Stimulated activated CD4-positive, alpha-beta T cell treated with anti-CD3 and anti-CD28 coated beads, TNF-alpha, amount 100 ng/mL, for 1 hour (primary cell): ENCODE measurements at places on chromosomes 6 and 20.
A peak's percentile ranks its signal among the peaks of the same experiment; 100 is the strongest.

DNA sequence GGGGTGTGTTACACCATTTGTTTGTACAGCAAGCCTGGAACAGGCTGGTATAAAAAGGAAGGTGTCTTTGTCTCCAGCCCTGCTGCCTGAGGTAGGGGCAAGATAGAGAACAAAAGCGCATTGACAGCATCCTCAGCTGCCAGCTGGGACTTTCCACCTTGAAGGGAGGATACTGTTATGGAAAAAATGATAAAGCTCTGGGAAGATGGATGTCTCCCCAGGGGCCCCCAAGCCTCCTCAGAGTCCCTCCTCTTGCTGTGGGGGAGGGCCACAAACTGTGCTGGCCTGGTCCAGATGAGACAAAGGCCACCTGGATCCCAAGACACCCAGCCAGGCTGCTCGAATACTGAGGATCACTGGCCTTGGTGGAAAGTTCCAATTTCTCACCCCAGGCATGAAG lies 13.0 kb downstream of the REM1 start:
- DNase-seq: no peak

DNA sequence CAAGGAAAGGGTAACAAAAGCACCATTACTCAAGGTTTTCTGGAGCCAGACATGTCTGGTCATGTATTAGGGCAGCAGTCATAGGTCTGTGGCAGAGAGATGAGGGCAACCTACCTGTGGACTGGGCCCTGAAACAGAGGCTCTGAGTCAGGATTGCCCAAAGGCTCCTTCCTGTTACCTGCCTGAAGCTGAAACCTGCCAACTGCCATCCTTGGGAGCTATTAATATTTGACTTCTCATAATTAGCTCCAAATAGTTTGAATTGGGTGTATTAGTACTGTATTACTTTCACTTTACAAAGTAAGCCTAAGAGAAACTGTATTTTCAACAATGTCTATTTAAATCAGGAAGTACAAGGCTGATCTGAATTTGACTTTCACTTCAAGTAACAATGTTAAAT lies 72.0 kb upstream of the TBX18 start:
- DNase-seq: no peak

- no peak for DNase-seq
Measured at GRCh38 chr20:3922223-3922982, 33.2 kb downstream of the PANK2 start.

- DNase-seq: no peak
Measured at GRCh38 chr20:62428396-62429295, 1.3 kb upstream of the RBBP8NL start.

DNA sequence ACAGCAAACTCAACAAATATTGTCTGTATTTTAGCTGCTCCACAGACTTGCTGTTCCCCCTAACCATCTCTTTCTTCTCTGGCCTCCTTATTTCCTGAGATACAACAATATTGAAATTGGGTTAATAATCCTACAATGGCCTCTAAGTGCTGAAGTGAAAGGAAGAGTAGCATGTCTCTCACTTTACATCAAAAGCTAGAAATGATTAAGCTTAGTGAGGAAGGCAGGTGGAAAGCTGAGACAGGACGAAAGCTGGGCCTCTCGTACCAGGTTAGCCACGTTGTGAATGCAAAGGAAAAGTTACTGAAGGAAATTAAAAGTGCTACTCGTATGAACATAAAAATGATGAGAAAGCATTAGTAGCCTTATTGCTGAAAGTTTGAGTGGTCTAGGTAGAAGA lies 63.8 kb downstream of the ELOVL5 start:
- no peak for DNase-seq

GRCh38 chr20:4328541-4328940 lies 313.2 kb upstream of the RNF24 start:
- no peak for DNase-seq

GRCh38 chr6:46010270-46010669 lies 5.4 kb downstream of the CLIC5 start:
- no peak for DNase-seq

DNA sequence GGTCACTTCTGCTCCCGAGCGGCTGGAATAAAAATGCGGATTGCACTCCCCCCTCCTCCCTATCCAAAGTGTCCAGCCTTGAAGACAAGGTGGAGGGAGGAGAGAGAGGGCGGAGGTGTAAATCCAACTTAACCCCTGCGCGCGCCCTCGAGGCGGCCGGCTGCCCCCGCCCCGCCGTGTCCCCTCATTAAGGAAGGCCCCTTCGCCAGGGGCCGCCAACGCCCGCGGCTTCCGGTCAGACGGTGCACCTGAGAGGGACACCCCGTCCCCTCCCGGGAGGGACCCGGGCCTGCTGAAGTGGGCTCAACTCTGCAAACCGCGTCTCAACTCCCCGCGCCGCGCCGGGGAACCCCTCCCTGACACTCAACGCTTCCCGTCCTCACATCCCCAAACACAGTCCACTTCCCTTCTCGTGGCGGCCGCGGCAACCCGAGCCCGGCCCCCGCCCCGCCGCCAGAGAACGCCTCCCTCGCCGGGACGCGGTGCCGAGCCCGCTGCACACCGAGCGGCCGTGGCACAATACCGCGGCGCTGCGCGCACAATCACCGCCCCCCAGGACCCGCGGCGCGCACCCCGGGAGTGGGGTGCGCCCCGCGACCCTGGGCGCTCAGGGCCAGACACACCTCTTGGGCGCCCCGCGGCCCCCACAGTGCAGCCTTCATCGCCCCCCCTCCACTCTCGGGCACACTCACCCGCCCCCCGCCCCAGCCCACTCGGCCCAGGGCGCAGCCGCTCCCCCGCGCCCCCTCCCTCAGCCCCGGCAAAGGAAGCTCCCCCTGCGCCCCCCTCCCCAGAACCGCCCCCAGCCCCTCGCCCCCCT lies 102.5 kb downstream of the NOL4L start:
- DNase-seq: no peak

DNA sequence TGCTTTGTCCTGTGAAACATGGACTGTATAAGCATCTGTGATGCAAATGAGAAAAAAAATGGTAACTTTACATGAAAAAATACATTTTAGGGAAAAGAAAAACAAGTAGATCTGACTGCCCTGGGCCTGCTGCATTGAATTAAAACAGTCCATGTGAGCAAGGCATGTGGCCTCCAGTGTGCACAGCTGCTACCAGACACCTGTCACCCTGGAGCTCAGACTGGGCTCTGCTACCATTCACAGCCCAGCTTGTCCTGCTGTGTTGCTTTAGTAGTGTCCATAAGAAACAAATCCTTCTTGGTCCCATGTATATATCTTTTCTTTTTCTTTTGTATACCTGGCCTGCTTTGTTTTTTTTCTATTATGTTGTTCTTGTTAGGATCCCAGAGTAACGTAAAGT lies 315.9 kb downstream of the NKAIN2 start:
- no peak for DNase-seq

DNA sequence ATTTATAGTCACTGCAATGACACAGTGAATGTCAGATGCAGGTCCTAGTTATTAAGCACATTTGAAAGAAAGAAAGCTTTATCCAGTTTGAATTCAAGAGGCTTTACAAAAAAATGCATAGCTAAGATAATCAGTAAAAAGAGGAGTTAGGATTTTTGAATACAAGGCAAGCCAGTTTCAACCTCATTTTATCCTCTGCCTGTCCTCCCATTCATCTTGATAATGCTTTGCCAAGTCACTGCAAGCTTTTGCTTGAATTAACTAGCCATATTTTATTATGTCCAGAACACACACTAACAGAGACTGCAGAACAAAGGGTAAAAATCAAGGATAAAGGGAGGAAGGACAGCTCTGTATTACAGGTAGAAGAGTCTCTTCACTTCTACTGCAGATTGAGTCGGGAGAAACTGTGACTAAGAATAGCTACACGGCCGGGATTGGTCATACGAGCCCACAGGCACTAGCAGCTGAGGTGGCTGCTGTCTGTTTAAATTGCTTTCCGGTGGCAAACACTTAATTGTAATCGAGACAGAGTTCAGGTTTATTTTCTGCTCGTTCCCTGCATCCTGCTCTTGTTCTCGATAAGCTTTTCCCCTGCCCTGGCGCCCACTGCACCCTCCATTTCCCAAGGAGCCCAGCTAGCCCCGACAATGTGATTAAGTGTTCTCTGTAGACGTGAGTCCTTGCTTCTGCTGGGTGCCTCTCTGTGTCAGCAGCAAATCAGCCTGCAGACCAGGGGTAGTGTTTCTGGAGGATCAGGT lies 30.5 kb upstream of the AKAP12 start:
- DNase-seq: no peak

GRCh38 chr20:44644230-44644617 lies 7.3 kb downstream of the ADA start:
- no peak for DNase-seq

DNA sequence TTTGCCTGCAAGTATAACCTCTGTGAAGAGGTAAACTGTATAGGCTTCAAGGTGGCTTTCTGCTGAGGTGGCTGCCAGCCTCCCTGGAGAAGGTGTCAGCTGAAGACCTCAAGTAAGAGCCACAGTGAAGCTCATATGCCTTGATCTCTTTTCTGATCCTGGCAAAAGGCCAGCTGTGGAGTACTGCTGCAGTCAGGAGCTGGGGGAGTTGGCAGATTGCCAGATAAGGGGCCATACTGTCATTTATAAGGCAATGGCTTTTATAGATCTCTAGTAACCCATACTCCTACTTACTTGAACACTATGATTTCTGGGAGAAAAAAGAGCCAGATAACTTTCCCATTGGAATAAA lies 8.8 kb upstream of the CEP85L start:
- DNase-seq: peak; percentile 13

DNA sequence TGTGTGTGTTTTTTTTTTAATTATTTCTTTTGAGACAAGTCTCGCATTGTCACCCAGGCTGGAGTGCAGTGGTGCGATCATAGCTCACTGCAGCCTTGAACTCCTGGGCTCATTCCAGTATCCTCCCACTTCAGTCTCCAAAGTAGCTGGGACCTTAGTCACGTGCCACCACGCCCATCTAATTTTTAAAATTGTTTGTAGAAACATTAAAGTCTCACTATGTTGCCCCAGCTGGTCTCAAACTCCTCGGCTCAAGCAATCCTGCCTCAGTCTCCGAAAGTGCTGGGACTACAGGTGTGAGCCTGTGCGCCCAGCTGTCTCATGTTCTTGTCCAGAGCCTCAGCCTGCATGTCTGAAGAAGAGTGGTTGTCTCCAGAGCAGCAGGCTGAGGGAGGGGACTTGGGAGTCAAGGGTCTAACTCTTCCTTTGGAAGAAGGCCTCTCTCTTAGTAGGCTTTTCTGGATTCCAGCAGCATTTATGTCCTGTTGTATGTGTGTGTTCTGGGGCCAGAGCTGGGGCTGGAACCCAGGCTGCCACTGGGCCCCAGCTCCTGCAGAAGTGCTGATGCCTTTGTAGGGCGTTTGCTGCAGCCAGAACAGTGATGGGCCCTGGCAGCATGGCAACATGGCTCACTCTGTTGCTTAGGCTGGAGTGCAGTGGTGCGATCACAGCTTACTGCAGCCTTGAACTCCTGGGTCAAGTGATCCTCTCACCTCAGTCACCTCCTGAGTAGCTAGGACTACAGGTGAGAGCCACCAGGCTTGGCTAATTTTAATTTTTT lies 5.4 kb downstream of the DNMT3B start:
- DNase-seq: no peak

- DNase-seq: no peak
Measured at GRCh38 chr20:4169360-4170190, 154.2 kb upstream of the RNF24 start.

DNA sequence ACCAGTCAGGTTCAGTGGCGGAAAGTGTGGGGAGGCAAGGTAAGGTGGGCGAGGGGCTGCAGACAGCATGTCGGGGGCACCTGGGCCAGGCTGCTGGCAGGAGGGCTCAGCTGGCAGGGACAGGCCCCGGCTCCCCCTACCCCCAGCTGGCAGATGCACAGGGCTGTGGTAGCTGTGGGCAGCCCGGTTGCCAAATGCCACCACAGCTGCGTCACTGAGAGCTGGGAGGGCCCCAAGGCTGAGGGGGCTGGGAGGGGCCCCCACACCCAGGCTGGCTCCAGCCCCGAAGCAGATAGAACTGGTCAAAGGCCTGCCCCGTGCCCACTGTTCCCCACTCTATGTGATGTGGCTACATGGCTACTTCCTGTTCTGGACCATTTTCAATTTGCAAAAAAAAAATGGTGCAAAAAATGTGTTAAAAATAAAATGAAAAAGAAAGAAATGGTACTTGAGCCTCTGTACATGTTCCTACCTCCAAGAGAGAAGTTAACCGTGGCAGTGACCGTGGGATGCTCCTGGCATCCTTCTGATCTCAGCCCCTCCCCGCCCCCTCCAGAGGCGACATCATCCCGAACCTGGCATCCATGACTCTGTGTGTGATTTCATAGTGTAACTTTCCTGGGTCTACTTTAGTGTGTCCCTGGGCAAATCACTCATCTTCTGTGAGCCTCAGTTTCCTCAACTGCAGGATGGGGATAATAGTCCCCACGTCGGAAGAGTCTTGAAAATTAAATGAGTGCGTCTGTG lies 64.4 kb downstream of the UBE2V1 start:
- no peak for DNase-seq

DNA sequence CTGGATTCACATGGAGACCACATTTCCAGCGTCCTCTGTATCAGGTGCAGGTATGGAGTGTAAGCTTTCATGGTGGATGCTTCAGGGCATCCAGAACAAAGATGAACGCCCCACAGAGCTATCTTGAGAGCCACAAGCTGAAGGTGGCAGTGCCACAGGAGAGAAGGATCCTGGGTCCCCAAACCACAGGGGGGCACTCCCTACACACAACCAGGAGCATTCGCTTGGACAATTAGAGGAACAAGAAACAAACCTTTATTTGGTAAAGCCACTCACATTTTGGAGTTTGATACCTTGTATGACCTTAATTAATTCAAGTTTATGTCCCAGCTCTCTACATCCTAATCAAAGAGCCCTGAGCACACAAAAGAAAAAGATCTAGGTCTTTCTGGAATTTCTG lies 406.3 kb downstream of the PREX1 start:
- no peak for DNase-seq

DNA sequence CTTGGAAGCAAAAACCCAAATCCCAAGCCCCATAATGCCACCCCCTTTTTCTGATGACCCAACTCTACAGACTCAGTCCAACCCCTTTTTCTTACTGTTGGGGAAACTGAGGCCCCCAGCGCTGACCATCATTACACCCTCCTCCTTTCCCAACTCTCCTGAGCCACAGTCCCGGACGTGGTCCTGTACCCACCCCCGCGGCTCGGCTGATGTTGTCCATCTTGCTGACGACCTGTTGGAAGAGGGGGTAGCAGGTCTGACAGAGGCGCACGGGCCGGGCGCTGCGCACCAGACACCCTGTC lies 533 bp downstream of the OSTM1 start:
- DNase-seq: no peak

- DNase-seq: no peak
Measured at GRCh38 chr6:2952557-2953095, 18.7 kb downstream of the SERPINB6 start.
